ENCODE measurements at places on chromosomes 7 and 10.

DNA sequence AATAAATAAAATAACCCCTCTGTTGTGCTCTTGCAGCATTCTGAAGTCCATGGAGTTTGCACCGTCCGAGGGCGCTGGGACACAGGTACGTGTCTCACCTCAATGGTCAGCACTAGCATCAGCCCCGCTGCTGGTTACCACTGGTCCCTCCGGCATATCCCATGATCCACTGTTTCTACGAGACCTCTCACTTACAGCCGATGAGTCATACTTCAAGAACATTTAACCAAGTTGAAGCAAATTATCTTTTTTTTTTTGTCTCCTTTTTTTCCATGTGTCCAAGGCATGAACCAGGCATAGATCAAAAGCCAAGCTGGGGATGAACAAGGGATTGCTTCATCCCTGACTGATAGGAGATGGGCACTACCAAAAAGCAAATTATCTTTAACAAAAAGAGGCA is 92.9 kb upstream of the SH2B2 start:
- DNase-seq, result no peak

GRCh38 chr7:157195868-157196267 is 57.1 kb downstream of the UBE3C start:
- no peak for DNase-seq

- DNase-seq, result no peak
Measured at GRCh38 chr10:71075086-71075758, 137.1 kb upstream of the UNC5B start.

DNA sequence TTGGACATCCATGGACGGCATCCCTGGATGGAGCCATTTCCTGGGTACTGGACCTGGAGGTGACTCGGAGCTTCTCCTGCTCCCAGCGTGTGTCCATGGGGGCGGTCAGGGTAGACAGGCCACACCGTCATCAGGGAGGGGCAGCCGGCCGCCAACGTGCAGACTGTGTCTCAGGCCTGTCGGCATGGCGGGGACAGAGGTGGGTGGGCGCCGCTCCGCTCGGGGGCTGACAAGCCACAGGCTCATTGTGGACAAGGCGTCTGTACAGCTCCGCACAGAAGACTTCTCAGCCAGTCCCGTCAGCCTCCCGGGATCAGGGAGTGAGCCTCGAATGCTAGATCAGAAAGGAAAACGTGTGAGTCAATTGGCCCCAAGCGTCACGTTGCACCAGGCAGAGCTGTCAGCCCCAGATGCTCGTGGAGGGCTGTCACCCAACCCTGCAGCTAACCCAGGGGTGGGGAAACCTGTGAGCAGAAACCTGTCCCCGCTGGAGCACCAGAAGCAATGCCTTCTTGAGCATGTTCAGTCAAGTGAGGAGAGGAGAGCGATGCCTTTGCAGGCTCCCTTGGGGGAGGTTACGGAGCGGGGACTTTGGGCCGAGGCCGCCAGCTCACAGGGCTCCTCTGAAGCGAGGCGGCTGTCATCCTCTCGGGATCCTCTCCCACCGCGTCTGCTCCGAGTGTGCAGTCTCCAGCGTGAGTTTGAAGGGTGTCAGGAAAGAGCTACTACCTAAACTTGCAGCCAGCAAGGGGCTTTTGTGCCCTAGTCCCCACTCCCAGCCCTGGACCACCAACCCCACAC is 16.0 kb upstream of the DPYSL4 start:
- no peak for DNase-seq

DNA sequence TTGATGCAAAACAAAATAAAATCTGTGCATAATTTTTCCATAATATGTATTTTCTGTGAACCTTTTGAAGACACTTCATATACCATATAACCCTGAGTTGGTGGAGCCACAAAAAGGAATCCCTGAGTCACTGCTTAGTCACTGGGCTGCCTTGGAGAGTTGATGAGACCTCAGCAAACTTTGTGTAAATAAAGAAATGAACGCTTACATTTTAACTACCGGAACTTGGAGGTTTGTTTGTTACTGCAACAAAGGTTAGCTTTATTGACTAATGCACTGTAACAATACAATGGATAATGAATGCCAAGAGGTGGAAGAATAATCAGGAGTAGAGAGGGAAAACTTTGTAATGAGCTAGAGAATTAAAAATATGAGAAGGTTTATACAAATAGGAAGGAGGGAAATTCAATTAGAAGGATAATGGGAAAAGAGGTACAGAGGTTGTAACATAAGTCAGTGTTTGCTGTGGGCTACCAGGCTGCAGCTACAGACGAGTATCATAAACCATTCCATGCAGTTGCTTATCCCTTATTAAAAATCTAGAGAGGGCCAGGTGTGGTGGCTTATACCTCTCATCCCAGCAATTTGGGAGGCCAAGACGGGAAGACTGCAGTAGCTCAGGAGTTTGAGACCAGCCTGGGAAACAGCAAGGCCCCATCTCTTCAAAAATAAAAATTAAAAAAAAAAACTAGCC is 1042.1 kb downstream of the TYW1 start:
- DNase-seq, result peak; percentile 37

- DNase-seq, result no peak
Measured at GRCh38 chr10:90834326-90834725, 23.5 kb downstream of the HTR7 start.

DNA sequence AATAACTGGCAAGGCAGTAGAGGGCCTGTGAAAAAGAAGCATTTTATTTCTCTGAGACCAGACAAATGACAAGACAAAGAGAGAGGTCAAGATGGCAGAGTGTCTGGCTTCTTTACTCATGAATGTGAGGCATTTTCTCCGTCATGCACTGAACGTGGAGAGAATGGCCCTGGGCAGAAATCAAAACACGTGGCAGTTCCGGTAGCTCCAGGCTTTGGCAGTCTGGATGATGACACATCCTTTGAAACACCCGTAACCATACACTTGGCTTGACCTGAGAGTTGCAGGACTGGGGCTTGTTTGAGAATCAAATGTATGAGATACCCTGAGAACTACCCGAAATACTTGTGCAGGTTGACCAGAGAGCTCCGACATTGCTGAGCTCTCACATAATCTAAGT is 537.6 kb downstream of the ACTR3B start:
- DNase-seq, result no peak

GRCh38 chr10:131573707-131574106 is 262.2 kb upstream of the TCERG1L start:
- no peak for DNase-seq

DNA sequence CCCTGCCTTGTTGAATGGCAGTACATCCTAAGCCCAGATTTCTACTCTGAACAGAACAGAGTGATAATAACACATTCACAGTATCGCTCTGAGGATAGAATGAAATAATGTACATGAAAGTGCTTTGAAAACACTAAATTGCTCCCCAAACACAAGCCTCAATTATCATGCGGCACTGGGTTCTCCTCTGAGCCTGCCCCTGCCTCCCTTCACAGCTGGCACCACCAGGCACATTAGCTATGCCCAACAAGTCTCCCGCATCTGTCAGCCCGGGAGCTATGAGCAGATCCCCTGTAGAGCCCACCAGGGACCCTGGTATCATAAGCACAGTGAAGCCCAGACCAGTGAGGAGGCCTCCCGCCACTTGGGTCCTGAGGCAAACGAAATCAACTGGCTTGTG is 405.5 kb downstream of the GRID1 start:
- no peak for DNase-seq

- DNase-seq, result peak; percentile 82
Measured at GRCh38 chr10:75487087-75487754, 55.8 kb downstream of the LRMDA start.

DNA sequence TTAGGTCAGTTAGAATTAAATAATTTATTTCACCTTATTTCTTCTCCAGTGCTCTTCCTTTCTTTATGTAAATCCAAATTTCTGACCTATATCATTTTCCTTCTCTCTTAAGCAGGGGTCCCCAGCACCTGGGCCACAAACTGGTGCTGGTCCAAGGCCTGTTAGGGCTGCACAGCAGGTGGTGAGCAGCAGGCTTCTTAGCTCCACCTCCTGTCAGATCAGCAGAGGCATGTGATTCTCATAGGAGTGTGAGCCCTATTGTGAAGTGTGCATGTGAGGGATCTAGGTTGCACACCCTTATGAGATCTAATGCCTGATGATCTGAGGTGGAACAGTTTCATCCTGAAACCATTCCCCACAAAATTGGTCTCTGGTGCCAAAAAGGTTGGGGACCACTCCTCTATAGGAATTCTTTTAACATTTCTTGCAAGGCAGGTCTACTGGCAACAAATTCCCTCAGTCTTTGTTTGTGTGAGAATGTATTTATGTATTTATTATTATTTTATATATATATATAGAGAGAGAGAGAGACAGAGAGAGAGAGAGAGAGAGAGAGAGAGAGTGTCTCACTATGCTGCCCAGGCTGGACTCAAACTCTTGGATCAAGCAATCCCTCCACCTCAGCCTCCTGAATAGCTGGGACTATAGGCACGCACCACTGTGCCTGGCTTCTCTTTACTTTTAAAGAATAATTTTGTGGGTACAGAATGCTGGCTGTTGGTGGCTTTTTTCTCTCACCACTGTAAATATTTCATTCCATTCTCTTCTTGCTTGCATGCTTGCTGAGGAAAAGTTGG is 4.3 kb upstream of the ABCC2 start:
- no peak for DNase-seq

GRCh38 chr7:28623105-28623730 is 210.9 kb downstream of the CREB5 start:
- DNase-seq, result no peak

DNA sequence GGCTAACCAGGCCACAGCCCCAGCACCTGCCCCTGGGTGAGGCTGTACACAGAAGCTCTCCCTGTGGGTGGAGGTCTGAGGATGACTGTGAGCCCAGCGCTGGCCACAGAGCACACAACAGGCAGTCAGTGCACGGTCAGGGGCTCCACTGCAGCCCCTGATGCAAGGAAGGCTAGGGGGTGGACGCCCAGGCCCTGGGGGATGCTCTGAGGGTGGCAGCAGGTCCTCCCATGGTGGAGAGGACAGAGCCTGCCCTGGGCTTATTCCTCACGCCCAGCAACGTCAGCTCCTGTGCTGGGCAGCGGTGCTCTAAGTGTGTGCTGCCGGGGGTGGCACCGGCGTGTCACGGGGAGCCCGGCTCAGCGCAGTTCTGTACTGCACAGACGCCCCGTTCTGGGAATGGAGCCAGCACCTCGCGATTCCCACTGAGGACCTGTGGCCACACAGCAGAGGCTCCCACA is 223.2 kb downstream of the MAD1L1 start:
- DNase-seq, result no peak

- DNase-seq, result peak; percentile 91
Measured at GRCh38 chr7:100545360-100546128, 6.5 kb downstream of the AGFG2 start.

GRCh38 chr10:68301790-68302502 is 29.9 kb upstream of the HNRNPH3 start:
- peak; percentile 35 for DNase-seq

DNA sequence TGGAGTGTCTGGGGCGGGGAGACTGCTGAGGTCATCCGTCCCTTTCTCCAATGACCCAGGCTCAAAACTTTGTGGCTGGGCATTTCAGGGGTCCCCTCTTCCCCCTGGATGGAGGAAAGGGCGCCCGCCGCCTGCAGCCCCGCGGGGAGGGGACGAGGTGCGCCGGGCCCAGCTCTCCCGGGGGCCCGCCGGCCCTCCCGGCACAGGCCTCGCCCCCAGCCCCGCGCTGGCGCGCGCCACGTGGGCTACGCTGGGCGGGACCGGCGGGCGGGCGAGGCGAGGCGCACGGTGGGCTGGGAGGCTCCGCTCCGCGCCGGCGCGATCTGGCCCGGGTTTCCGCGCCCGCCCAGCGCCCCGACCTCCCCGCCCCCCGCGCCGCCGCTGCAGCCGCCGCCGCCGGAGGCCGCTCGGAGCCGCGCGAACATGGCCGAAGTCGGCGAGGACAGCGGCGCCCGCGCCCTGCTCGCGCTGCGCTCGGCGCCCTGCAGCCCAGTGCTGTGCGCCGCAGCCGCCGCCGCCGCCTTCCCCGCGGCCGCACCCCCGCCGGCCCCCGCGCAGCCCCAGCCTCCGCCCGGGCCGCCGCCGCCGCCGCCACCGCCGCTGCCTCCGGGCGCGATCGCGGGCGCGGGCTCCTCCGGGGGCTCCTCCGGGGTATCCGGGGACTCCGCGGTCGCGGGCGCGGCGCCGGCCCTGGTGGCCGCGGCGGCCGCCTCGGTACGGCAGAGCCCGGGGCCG is at the start of gene FOXK1:
FOXK1 (plus strand) TSS at position 410 of the 735 bp plus-strand sequence; CDS start at position 424, 14 bp downstream.
- peak; percentile 86 for DNase-seq

DNA sequence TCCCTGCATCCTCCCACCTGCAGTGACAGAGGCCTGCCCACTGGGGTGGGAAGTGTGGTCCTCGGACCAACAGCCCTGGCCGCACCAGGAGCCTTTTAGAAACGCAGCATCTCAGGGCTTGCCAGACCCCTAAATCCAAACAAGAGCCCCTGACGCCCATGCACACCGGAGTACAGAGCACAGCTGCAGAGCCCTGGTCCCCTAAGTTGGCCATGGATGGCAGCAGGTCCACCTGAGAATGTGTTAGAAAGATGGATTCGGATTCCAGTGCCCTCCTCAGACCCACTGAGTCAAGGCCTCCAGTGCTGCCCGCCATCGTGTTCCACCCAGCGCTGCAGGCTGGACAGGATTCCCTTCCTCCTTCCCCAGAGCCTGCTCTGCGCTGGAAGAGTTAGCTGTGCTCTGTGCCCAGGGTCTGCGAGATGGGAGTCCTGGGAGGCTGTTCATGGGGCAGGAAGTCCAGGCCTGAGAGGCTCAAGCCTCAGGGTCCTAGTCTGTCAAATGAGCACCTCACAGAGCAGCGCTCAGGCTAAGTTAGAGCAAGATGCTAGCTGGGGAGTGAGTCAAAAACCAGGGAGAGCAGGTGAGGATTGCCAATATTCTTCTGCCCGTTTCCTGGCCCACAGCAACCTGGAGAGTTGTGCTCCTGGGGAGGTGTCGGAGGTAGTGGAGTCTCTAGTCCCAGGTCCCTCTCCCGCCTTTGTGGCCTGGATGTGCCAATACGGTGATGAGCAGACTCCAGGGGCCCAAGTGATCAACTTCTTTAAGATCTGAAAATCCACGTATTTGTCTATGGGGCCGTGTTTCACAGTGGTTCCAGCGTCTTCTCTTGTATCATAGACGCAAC is 95.9 kb upstream of the GPR26 start:
- DNase-seq, result no peak

GRCh38 chr7:4729266-4729665 is 46.2 kb upstream of the AP5Z1 start:
- no peak for DNase-seq

DNA sequence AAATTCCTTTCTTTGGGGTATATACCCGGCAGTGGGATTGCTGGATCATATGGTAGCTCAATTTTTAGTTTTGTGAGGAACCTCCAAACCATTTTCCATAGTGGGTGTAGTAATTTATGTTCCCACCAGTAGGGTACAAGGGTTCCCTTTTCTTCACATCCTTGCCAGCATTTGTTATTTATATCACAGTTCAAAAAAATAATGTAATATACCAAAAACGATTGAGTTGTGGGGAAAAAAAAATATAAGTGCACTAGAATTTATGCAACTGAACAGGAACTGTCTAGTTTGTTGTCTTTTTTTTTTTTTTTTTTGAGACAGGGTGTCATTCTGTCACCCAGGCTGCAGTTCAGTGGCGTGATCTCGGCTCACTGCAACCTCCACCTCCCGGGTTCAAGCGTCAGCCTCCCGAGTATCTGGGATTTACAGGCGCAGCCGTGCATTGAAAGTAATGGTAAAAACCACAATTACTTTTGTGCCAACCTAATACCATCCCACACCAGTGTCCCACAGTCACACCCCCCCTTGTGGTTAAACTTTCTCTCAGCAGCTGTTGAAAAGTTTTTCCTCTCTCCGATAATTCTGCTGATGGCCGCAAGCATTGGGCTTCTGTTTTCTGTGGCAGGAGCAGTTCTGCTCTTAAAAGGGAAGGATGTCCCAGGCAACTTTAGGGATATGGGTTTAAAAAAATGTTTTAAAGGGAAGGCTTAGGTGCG is 6.8 kb upstream of the LAT2 start:
- DNase-seq, result peak; percentile 73
